ENCODE measurements at places on chromosomes 11 and 22. TPM values are rescaled to one million over a fixed set of nuclear protein-coding genes. Genes with fewer than 3 reads are reported as not detected.

- H3K4me1 ChIP-seq = peaks cover 40% of the 10 kb centered on the region
- H3K27ac ChIP-seq = peak overlapping the region; percentile 99
- H3K27me3 ChIP-seq = no peaks in the 10 kb centered on the region
- H3K4me3 ChIP-seq = peak overlapping the region; percentile 95
- peak; percentile 42 for DNase-seq
Observed at GRCh38 chr11:12377824-12378593, 638 bp downstream of the PARVA start.

DNA sequence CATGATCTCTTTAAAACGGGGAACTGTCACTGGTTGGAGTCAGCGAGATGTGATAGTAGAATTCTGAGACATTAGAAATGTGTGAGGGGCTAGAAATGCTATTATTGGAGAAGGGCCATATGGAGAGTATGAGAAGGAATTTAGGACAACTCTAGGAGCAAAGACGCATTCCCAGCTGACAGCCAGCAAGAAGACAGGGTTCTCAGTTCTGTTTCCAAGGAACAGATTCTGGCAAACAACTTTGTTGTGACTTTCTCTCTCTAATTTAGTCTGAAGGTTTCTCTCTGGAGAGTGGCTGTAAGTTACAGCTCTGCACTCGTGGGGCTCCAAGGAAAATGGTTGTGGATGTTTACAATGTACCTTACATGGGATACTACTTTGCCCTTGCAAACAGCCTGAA, 876.3 kb downstream of the FAM181B start:
- H3K4me3 ChIP-seq = no peak overlapping the region
- no peaks in the 10 kb centered on the region for H3K27me3 ChIP-seq
- peaks cover 11% of the 10 kb centered on the region for H3K4me1 ChIP-seq
- no peak for DNase-seq
- no peak overlapping the region for H3K27ac ChIP-seq

The TRPM5 gene
- total RNA-seq = 7.2 TPM

The OR51B4 gene
- 0.47 TPM for total RNA-seq

The OR51B2 gene
- 0.41 TPM for total RNA-seq

The KCTD21 gene
- total RNA-seq = 5.1 TPM

GRCh38 chr11:126926376-126926791, 74.2 kb downstream of the KIRREL3 start:
- H3K4me1 ChIP-seq = peaks cover 3% of the 10 kb centered on the region
- H3K36me3 ChIP-seq = no peaks in the 10 kb centered on the region
- no peak for DNase-seq
- no peak overlapping the region for H3K4me3 ChIP-seq
- H3K27me3 ChIP-seq = peaks cover 11% of the 10 kb centered on the region
- H3K27ac ChIP-seq = no peak overlapping the region

The BIK gene
- total RNA-seq = 9.9 TPM

DNA sequence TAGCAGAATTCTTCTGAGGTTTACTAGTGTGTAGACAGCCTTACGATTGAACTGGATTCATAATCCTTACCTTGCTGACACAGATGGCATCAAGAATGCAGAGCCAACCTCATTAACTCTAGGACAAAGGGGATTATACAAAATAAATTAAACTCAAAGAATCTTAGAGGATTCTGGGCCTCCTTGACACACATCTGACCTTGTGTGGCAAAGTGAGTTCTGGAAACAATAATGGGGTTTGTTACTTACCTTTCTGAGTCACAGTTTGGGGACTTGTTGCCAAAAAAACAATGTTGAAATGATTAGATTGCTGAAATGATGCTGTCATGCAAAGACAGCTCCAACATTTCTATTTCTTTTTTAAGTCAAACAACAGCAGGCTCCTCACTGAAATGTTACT, 179.1 kb upstream of the ISX start:
- DNase-seq = no peak
- no peaks in the 10 kb centered on the region for H3K27me3 ChIP-seq
- no peaks in the 10 kb centered on the region for H3K36me3 ChIP-seq

- H3K27me3 ChIP-seq = no peaks in the 10 kb centered on the region
- peaks cover 20% of the 10 kb centered on the region for H3K36me3 ChIP-seq
- no peak overlapping the region for H3K27ac ChIP-seq
- no peak for DNase-seq
- no peaks in the 10 kb centered on the region for H3K4me1 ChIP-seq
Observed at GRCh38 chr11:90747057-90747456, 524.2 kb upstream of the CHORDC1 start.

GRCh38 chr22:45329530-45329936, 19.8 kb downstream of the FAM118A start:
- H3K36me3 ChIP-seq = peaks cover 26% of the 10 kb centered on the region
- no peaks in the 10 kb centered on the region for H3K27me3 ChIP-seq
- DNase-seq = no peak
- no peak overlapping the region for H3K27ac ChIP-seq
- no peak overlapping the region for H3K4me3 ChIP-seq

The RIN1 gene
- 7.1 TPM for total RNA-seq

The ESAM gene
- 0.85 TPM for total RNA-seq

The MAPK8IP1 gene
- 12.7 TPM for total RNA-seq

The MYRF gene
- 428 TPM for total RNA-seq

GRCh38 chr11:114616516-114616915, 20.9 kb upstream of the NXPE4 start:
- H3K27me3 ChIP-seq = no peaks in the 10 kb centered on the region
- no peaks in the 10 kb centered on the region for H3K4me1 ChIP-seq
- H3K36me3 ChIP-seq = no peaks in the 10 kb centered on the region
- DNase-seq = no peak

The THRSP gene
- 0.32 TPM for total RNA-seq

The SYT12 gene
- total RNA-seq = 0.24 TPM

GRCh38 chr11:65124480-65125196, 2.5 kb downstream of the MRPL49 start:
- H3K4me1 ChIP-seq = peaks cover 26% of the 10 kb centered on the region
- no peak for DNase-seq
- H3K36me3 ChIP-seq = peaks cover 8% of the 10 kb centered on the region

- no peaks in the 10 kb centered on the region for H3K27me3 ChIP-seq
- H3K27ac ChIP-seq = no peak overlapping the region
- no peak overlapping the region for H3K4me3 ChIP-seq
- no peaks in the 10 kb centered on the region for H3K4me1 ChIP-seq
Observed at GRCh38 chr11:111173221-111173620, 72.3 kb upstream of the POU2AF2 start.

DNA sequence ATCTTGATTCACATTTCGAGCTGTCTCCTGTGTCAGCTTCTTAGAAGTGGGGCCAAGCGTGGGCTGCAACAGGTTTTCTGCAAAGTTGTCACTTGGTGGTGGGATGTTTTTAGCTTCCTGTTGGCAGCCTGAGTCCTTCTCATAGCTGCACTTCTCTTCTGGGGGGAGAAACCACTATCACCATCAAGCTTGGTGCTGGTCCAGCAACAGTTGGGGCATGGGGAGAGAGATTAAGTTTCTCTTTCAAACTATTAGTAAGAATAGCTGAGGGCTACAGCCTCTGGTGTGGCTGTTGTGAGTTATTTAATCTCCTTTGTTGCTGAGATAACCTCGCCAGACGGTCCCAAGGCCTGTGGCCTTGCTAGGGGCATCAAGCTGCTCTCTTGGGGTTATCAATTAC, 123.3 kb upstream of the CRYBB3 start:
- no peaks in the 10 kb centered on the region for H3K27me3 ChIP-seq
- no peak for DNase-seq
- no peaks in the 10 kb centered on the region for H3K36me3 ChIP-seq
- H3K4me3 ChIP-seq = no peak overlapping the region
- H3K27ac ChIP-seq = no peak overlapping the region
